Activated T-cell treated with anti-CD3 and anti-CD28 coated beads, Interleukin-2, amount 50 U/mL, for 72 hours (primary cell): ENCODE measurements at places on chromosomes 2 and 18. TPM values are rescaled to one million over a fixed set of nuclear protein-coding genes. Genes with fewer than 3 reads are reported as not detected.
A peak's percentile ranks its signal among the peaks of the same experiment; 100 is the strongest.

The SPATA3 gene
- total RNA-seq, result 1.9 TPM

- no peak overlapping the region for H3K4me3 ChIP-seq
- H3K27ac ChIP-seq, result no peak overlapping the region
- no peak for DNase-seq
- H3K36me3 ChIP-seq, result no peaks in the 10 kb centered on the region
- no peaks in the 10 kb centered on the region for H3K27me3 ChIP-seq
- no peaks in the 10 kb centered on the region for H3K4me1 ChIP-seq
Measured at GRCh38 chr2:6724605-6725140, 141.0 kb downstream of the CMPK2 start.

DNA sequence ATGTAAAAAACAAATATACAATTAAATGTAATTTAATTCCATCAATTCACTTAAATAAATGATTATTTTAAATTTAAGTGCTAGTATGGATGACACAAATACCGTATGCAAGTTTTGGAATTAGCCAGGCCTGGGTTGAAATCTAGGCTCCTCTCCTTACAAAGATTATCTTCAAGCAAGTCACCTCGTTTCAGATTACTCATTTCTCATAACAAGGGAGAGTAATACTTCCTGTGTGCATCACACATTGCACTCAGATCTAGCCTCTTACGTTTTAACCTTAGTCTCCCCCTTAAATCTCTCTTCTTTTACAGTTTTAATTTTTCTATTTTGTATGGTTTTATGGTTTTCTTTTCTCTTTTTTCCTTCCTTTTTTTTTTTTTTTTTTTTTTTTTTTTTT, 1475.9 kb upstream of the NXPH2 start:
- no peak for DNase-seq
- no peak overlapping the region for H3K27ac ChIP-seq
- H3K27me3 ChIP-seq, result no peaks in the 10 kb centered on the region
- no peak overlapping the region for H3K4me3 ChIP-seq

The OTOS gene
- not detected for total RNA-seq

The SCG2 gene
- not detected for total RNA-seq

DNA sequence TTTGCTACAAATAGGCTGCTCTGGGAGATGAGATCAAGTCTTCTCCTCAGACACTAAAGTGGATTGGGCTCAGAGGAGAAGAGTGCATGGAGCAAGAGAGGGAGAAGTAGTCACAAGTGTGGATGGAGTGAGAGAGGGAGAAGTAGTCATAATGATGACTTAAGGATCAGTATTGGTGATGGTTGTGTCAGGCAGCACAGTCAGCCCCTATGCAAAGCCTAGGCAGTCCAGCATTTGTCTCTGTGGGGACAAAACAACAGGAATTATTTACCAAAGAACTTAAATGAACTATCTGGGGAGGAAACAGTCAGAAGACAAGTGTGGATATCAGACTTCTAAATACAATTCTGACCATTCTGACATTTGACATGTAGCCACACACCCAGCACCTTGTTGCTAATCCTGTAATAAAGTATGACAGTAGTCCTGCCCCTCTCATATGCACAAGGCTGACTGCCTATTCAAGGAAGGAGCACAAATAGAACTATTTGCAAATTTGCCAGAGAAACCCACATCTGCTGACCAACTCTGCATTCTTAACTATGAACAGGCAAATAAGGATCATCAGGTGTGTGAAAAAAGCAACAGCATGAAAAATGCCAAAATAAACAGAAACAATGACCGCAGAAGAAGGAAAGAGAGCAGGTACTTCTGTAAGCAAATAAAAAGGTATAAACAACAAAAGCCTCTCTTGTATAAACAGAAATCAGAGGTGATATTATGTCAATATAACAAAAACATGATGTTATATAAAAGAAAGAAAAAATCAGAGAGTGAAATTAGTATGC, 1597.9 kb upstream of the ACVR2A start:
- H3K27me3 ChIP-seq, result no peaks in the 10 kb centered on the region
- DNase-seq, result no peak
- H3K4me1 ChIP-seq, result no peaks in the 10 kb centered on the region
- no peaks in the 10 kb centered on the region for H3K36me3 ChIP-seq

The SESTD1 gene
- total RNA-seq, result 11.9 TPM

- H3K36me3 ChIP-seq, result no peaks in the 10 kb centered on the region
- no peaks in the 10 kb centered on the region for H3K4me1 ChIP-seq
- peaks cover 56% of the 10 kb centered on the region for H3K27me3 ChIP-seq
- no peak overlapping the region for H3K27ac ChIP-seq
- peak; percentile 78 for DNase-seq
Measured at GRCh38 chr18:48446582-48447225, 37.5 kb upstream of the ZBTB7C start.

The RBM44 gene
- 1.9 TPM for total RNA-seq

DNA sequence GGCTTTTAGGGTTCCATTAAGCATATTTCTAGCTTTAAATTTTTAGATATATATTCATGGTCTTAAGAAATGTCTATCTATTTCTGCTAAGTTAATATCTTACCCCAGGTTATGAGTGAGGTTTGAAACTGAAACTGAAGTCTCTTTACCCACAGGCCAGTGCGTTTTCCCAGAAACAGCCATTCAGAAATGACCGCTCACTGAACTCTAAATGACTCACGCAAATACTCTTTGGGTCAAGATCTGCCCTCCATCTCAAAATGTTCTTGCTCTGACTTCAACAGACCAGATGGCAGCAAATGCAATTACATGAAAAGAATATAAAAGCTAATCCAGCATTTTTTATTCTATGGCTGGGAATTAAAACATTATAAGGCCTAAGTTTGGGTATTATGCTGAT, 315.2 kb downstream of the TDRD15 start:
- DNase-seq, result no peak
- H3K27me3 ChIP-seq, result no peaks in the 10 kb centered on the region
- H3K4me1 ChIP-seq, result no peaks in the 10 kb centered on the region
- no peak overlapping the region for H3K27ac ChIP-seq
- H3K36me3 ChIP-seq, result no peaks in the 10 kb centered on the region

The RTN4 gene
- total RNA-seq, result 83.3 TPM

The PARD3B gene
- total RNA-seq, result 0.96 TPM
